ENCODE measurements at places on chromosomes 12 and 14. TPM values are rescaled to one million over a fixed set of nuclear protein-coding genes. Genes with fewer than 3 reads are reported as not detected.

GRCh38 chr12:95083938-95084337 lies 10.5 kb upstream of the NR2C1 start:
- DNase-seq: peak; percentile 76

The FAM90A1 gene
- total RNA-seq: 0.23 TPM

The CAMKK2 gene
- 23.2 TPM for total RNA-seq

GRCh38 chr12:2179058-2179457 lies 126.3 kb downstream of the CACNA1C start:
- no peak for DNase-seq

GRCh38 chr14:44657696-44658388 lies 150.8 kb upstream of the FSCB start:
- no peak for DNase-seq

GRCh38 chr12:111429828-111430432 lies 24.2 kb downstream of the SH2B3 start:
- DNase-seq: no peak

DNA sequence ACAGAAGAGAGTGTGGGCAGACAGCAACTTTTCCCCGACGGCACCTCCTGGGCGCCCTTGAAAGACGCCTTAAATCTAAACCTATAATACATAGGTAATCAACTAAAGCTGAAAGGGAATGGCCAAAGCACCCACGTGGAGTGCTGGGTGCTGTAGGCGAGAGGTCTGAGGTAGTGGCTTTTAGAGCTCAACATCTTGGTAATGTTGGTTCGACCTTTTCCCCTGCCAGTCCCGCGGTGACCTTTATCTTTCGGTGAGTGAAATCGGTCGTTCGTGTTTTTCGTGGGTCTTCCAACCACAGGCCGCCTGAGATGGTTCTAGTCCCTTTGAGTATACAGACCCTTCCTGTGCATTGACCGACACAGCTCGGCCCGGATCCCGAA lies 9.1 kb downstream of the OR6S1 start:
- DNase-seq: no peak

The SCN8A gene
- 0.58 TPM for total RNA-seq

GRCh38 chr12:49049566-49050224 lies 10.9 kb downstream of the KMT2D start:
- no peak for DNase-seq

The MMP19 gene
- 1.2 TPM for total RNA-seq

DNA sequence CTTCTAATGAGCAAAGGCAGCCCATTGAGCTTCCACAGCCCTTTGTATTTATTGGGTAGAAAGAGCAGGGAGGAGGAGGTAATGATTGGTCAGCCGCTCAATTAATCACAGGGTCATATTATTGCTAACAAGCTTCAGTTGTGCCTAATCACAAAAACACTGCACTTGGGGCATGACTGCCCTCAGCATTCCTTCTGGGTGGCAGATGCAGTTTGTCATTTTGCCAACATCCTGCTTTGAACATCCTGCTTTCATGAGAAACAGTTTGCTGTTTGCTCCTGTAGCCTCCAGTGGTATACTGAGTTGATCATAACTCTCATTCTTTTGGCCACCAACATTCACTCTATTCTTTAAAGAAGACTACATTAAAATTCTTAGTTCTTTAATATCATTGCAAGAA lies 462.9 kb upstream of the MIS18BP1 start:
- peak; percentile 65 for DNase-seq

GRCh38 chr14:20413744-20414082 lies 412 bp upstream of the TEP1 start:
- DNase-seq: no peak

- no peak for DNase-seq
Measured at GRCh38 chr12:98639491-98639890, 5.1 kb downstream of the IKBIP start.

DNA sequence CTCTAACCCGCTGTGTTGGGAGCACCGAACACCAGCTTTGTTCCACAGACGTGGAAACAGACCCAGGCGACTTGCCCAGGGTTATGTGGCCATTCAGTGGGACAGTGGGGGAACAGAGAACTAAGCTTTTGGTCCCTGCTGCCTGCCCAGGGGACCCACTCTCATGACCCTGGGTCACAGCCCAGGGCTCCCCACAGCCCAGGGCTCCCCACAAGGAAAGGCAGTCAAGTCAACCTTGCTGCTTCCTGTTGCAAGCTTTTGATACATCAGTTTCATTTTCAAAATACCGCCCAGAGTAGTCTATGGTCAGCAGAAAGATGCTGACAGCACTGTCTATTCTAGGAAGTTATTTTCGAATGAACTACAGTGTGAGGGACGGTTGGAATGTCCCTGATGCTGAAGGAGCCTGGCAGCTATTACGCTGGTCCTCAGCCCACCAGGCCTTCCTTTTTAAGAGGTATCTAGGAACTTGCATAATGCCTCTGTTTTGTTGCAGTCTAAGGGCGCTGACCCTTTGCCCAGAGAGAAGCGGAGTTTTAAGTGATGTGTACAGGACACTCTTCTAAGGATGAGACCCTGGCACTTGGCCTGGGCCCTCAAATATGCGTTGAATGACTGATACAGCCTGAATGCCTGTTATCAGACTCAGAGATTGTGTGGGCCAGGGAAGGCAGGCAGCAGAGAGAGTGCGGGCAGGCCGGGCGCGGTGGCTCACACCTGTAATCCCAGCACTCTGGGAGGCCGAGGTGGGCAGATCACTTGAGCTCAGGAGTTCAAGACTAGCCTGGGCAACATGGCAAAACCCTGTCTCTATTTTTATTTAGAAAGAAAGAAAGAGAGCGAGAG lies 12.6 kb upstream of the TTC7B start:
- no peak for DNase-seq

- DNase-seq: no peak
Measured at GRCh38 chr14:75461755-75462349, 34.0 kb downstream of the JDP2 start.

The SLC6A15 gene
- 1.4 TPM for total RNA-seq
